ENCODE measurements at places on chromosomes 7 and 10. TPM values are rescaled to one million over a fixed set of nuclear protein-coding genes. Genes with fewer than 3 reads are reported as not detected.

The BLNK gene
- not detected for total RNA-seq

The MRPS16 gene
- total RNA-seq: 86.0 TPM

The TMEM176B gene
- total RNA-seq: not detected

The ZC3HAV1L gene
- total RNA-seq: 12.2 TPM

The NEUROD6 gene
- total RNA-seq: not detected

The IPMK gene
- 7.1 TPM for total RNA-seq

The TIMM23B gene
- total RNA-seq: 16.9 TPM

The NPY4R2 gene
- total RNA-seq: not detected

The PKD2L1 gene
- total RNA-seq: not detected

The LIPN gene
- total RNA-seq: not detected

The ACSM6 gene
- not detected for total RNA-seq

The ZPBP gene
- total RNA-seq: not detected

The SEMA3A gene
- 88.9 TPM for total RNA-seq

The OR6B1 gene
- not detected for total RNA-seq

The CFAP58 gene
- total RNA-seq: 0.65 TPM

The NPY4R gene
- not detected for total RNA-seq

The NRG3 gene
- total RNA-seq: 1.4 TPM

The SPDYE5 gene
- total RNA-seq: not detected

The RAMP3 gene
- not detected for total RNA-seq

The PLEKHS1 gene
- not detected for total RNA-seq

The CCL24 gene
- total RNA-seq: not detected

The CASP2 gene
- total RNA-seq: 21.4 TPM

The ASB10 gene
- total RNA-seq: not detected

The MYO3A gene
- not detected for total RNA-seq

The ARHGAP22 gene
- 29.9 TPM for total RNA-seq

The GBF1 gene
- 13.8 TPM for total RNA-seq

The AKR1C8 gene
- not detected for total RNA-seq

Data from epithelial cell of umbilical artery (primary cell).